ENCODE measurements at places on chromosomes 2 and 18.

- DNase-seq = peak; percentile 44
These were observed 109.1 kb upstream of the CRIM1 start for GRCh38 chr2:36246320-36246990.

- DNase-seq = peak; percentile 2
These were observed 1267.1 kb downstream of the LRP1B start for GRCh38 chr2:140863713-140864112.

DNA sequence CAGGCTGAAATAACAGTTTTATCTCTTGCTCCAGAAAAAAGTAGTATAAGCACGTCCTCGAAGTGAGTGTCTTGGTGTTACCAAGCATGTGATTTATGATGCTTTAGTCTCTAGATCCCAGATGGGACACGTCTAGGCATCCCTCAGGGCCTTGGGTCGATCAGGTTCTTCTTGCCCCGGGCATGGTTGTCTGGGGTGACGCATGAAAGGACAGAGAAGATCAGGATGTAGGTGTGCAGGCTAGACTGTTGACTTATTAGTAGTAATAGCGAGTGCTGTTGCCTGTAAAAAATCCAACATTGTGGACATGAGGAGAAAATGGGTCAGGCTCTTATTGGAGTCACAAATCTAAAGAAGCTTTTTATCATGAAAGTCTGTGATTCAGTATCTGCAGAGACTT is 94.0 kb upstream of the NFU1 start:
- DNase-seq = no peak

DNA sequence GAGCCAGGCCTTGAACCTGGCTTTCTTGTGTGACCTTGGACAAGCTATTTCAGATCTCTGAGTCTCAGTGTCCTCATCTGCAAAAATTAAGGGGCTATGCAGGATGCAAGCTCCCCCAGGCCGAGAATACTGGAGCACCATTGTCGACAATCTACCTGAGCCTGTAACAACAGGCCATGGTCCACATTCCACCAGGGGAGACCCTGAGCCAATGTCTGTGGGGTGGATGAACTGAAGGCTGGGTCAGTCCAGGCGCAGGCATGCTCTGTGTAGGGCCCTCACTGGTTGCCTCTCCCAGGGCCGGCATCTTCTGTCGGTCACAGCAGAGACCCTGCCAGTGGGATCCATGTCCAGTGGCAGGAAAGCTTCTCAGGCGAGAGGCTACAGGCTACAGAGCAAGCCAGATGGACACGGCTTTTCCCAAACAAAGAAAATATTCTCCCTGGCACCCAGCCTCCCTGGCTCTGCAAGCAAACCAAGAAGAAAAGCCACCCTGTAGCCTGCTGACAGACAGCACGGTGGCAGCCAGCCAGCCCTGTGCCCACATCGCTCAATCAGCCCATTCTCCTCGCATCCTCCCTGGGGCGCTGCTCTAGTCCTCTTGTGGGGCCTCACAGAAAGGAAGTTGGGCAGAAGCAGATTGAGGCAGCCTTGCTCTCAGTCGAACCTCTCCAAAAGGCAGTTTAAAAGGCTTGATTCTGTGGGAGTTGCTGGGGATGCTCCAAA is 48.7 kb upstream of the FZD7 start:
- DNase-seq = no peak

GRCh38 chr2:109320195-109320922 is 191.4 kb downstream of the SH3RF3 start:
- no peak for DNase-seq

All from urothelium cell line (cell line).